ENCODE measurements at places on chromosomes 16 and 17.

GRCh38 chr16:66065925-66066324 lies 300.6 kb upstream of the CDH5 start:
- DNase-seq, result no peak

GRCh38 chr16:7976563-7976962 lies 613.7 kb downstream of the TMEM114 start:
- no peak for DNase-seq

GRCh38 chr17:34154961-34155730 lies 99.9 kb upstream of the CCL2 start:
- no peak for DNase-seq

- DNase-seq, result no peak
These were observed 4.0 kb upstream of the BAIAP2 start for GRCh38 chr17:81030741-81031565.

GRCh38 chr16:49441366-49441780 lies 67.8 kb downstream of the C16orf78 start:
- no peak for DNase-seq

DNA sequence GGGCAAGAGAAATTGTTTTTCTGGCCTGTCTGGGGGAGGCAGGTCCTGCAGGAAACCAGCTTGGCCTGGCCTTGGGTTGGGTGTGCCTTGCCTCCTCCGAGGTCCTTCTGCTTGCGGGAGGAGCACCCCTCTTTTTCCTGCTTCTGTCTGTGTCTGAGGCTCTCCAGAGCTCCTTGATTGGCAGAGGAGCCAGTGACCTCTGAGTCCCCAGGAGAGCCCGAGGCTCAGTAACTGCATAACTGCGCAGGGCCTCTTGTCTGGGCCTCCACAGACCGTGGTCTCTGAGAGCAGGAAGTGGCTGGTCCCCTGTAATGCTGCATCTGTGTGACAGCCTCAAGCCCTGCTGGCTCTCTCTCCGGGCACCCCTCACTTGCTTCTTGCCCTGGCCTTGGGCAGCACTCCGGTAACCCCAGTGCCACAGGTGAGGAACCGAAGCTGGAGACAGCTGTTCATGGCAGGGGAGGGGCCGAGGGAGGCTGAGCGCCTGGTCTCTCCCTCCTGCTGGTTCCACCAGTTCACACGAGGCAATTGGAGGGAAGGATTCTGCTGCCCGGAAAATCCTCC lies 1.6 kb downstream of the CAPN15 start:
- no peak for DNase-seq

GRCh38 chr16:74463888-74464287 lies 42.6 kb upstream of the CLEC18B start:
- no peak for DNase-seq

DNA sequence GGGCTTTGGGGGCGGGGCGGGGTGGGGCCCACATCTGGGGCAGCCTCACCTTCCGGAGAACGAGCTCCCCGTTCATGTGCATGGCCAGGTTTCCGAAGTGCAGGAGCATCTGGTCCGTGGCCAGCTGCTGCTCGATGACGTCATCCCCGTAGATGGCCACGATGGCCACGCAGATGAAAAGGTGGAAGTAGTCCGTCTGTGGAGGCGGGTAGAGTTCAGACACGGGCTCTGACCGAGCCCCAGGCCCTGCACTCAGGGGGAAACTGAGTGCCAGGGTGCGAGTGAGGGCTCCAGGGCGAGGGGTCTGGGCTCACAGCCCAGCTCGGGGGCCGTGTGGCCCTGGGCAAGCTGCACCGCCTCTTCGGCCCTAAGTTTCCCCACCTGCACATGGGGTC lies 93.7 kb downstream of the TBC1D16 start:
- no peak for DNase-seq

GRCh38 chr17:36144014-36144413 lies 32.4 kb downstream of the TBC1D3B start:
- DNase-seq, result no peak

GRCh38 chr17:4331614-4332013 lies 34.9 kb downstream of the UBE2G1 start:
- DNase-seq, result no peak

GRCh38 chr17:79732804-79733691 lies 2.3 kb downstream of the ENPP7 start:
- no peak for DNase-seq

- no peak for DNase-seq
These were observed 26.7 kb downstream of the WNT9B start for GRCh38 chr17:46878055-46878454.

GRCh38 chr16:56237451-56237930 lies 46.2 kb downstream of the GNAO1 start:
- DNase-seq, result no peak

DNA sequence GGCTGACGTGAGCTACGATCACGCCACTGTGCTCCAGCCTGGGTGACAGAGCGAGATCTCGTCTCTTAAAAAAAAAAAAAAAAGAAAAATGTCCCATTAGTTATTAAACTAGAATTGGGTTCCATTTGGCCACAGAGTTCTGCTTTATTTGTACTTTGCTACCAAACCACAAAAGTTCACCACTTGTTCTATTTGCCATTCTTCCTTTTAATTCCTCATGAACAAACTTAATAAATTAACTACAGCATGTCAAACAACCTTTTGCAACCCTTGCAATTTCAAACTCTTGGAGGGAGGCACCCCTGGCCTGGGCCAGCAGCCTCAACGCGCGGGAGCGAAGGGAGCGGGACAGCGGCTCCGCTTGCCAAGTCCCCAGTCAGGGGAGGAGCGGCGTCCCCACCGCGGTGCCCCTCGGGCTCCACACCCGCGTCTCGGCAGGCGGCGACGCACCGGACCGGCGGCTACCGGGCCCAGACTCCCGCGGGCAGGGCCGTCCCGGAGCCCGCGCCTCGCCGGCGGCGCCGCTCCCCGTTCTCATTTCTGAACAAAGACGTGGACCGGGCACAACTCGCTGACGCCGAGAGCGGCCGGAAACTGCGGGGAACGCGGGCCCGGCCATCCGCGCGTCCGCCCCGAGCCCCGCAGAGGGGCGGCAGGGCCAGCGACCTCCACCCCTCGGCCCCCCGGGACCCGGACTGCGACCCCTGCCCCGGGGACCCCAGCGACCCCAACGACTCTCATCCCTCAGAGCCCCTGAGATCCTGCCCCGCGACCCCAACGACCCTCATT lies 775 bp downstream of the CYTH1 start:
- DNase-seq, result no peak

DNA sequence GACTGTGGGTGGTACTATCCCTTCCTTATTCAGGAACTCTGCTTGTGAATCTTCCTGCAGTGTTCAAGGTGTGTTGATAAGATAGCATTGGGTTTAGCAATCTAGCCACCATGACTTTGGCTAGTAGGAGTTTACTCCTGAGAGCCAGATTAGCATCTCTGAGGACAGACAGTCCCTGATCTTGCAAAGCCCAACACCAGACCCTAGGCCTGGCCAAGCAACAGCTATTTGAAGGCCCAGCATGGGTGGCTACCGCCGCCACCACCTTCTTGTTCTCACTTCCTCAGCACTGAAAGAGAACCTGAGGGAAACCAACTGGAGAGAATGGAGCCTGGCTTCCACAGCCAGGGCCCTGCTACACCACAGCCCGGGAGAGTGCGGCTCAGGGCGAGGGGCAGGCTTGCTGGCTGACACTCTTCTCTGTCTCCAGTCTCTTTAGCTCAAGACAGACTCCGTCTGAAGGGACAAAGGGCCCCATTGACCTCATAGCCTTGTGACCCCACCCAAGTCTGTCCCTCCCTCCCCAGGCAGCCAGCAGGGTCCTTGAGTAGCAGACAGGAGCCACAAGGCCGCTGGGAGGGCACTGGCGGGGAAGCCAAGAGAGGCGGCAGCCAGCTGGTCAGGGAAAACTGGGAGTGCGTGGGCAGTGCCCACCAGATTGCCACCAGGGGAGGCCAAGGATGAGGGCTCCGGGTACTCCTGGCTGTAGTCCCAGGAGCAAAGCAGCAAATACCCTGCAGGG lies 10.9 kb upstream of the ARHGAP23 start:
- DNase-seq, result no peak

DNA sequence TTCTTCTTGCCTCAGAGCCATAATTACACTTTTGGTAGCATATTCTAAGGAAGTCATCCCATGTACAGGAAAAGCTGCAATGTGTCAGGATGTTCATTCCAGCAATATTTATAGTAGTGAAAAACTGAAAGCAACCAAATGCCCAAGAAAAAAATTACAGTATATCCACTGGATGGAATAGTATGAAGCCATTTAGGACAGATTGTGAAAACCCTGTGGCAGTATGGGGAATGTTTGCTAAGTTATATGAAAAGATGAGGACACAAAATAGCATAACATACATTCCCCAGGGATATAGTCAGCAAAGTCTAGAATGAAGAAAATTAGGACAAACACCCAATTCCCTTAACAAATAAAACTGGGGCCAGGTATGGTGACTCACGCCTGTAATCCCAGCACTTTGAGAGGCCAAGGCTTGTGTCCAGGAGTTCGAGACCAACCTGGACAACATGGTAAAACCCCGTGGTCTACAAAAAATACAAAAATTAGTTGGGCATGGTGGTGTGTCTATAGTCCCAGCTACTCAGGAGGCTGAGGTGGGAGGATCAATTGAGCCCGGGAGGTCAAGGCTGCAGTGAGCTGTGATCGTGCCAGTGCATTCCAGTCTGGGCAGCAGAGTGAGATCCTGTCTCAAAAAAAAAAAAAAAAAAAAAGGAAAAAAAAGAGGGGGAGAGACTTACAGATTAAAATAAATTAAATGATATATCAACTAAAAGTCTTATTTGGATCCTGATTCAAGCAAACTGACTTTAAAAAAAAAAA lies 2.3 kb downstream of the LRRC3C start:
- peak; percentile 82 for DNase-seq

- no peak for DNase-seq
These were observed 2.8 kb upstream of the STAT5A start for GRCh38 chr17:42285346-42286050.

GRCh38 chr16:12202486-12202885 lies 226.0 kb downstream of the SNX29 start:
- DNase-seq, result no peak

GRCh38 chr17:44564429-44564828 lies 7.1 kb downstream of the FZD2 start:
- no peak for DNase-seq

- no peak for DNase-seq
These were observed 36.4 kb downstream of the MYH13 start for GRCh38 chr17:10336393-10336792.

- DNase-seq, result no peak
These were observed 794 bp downstream of the PDE6G start for GRCh38 chr17:81655378-81656117.

DNA sequence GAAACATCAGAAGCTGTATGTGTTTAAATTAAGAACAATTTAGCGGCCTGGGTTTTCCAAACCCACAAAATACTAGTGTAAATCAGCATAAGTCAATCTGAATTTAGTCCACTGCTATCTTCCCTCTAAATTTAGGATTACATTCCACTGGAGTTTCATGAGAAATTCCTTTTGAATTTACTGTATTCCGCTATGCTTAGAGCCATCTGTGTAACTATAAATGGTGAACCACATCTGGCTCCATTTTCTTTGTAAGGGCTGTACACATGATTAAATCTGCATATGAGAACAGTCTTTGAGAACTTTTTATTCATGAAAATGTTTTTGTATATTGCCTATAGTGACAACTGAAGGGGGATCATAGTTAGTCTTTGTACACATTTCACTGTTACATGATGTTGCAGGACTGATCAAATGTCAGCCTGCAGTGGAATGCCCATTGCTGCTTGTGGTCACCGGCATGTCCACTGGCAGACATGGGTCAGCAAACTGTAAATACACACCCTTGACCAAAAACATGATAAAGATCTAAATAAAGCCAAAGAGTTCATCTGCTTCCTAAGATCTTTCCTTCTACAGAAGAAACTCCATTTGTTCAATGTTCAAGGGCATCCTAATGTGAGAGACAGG lies 36.8 kb downstream of the RPGRIP1L start:
- no peak for DNase-seq

GRCh38 chr16:79177018-79177417 lies 423.5 kb downstream of the MAF start:
- DNase-seq, result no peak

DNA sequence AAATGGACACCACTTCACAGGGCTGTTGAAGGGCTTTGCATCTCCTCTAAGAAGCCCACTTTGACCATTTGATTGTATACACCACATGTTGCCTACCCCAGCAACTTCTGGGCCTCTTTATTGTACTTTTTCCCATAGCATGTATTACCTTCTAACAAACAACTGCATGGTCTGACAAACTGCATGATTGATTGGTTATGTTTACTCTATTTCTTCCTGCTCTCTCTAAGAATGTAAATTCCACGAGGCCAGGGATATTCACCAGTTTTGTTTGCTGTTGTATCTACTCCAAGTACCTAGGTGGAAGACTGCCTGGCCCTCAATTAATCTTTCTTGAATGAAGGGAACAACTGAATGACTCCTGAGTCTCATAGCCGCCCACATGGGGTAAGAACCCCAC lies 22.2 kb upstream of the BBS2 start:
- no peak for DNase-seq

DNA sequence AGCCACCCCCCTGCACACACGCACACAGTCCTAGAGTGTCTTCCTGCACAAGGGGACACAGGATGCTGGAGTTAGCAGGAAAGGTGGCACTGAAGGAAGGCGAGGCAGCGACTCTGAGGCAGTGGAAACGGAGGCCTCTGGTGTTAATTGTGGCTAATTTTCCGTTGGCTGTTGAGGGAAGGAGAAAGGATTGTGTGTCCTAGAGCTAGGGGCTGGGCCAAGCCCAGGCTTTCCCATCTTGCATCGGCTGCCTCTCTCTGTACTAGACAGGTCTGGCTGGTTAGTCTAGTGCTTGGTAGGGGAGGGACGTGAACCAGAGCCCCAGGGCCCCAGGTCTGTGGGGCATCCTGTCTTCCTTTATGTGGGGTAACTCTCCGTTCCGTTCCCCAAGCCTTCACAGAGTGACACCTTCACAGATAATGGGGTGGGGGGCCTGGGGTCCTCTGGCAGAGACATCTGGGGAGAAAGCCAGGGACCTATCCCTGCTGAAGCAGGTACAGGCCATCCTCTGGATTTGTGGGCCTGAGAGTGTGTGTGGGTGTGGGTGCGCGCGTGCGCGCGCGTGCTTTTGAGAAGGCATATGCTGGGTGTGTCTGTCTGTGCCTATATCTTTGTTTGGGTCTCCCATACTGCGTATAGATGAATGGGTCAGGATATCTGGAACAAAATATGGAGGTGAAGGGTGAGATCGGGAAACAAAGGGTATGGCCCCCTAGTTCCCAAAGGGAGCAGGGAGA lies at the start of gene CHD3:
TSS of gene CHD3 (plus strand) at position 606 of the 737 bp plus-strand sequence. CDS start 212 bp downstream, outside the sequence.
- peak; percentile 21 for DNase-seq

DNA sequence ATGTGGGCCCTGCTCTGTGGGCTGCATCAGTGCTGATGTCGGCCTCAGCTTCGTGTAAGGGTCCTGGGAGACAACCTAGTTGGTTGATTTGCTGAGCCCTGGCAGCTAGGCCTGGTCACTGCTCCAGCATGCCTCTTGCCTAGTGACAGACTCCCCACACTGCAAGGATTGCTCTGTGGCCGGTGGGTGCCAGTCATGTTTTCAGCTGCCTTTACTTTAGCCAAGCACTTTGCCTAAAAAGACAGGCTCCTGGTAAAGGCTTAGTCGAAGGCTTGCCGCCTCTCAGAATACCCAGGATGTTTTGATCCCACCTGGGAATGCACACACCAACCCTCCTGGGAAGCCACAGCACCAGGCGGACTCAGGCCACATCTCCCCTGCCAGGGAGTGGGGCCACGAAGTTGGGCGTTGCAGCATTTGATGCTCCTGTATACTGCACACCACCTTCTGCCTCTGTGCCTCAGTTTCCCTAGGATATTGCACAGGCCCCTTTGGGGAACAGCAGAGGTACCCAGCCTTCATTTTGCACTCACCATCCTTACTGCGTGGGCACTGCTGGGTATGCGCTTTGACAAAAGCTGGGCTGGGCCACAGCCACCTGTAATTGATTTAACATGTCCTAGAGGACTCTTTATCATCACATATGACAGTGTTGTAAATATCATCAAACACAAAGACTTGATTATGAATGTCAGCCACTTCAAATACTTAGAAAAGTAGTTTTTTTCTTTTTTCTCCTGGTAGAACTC lies 19.9 kb downstream of the GINS2 start:
- no peak for DNase-seq

Measured in IMR-90 (cell line).